Vagina (tissue), 2 donors: ENCODE measurements at places on chromosomes 3 and 15.
A peak's percentile ranks its signal among the peaks of the same experiment; 100 is the strongest.

GRCh38 chr3:28022916-28023315 lies 218.5 kb upstream of the CMC1 start:
- no peak for DNase-seq

DNA sequence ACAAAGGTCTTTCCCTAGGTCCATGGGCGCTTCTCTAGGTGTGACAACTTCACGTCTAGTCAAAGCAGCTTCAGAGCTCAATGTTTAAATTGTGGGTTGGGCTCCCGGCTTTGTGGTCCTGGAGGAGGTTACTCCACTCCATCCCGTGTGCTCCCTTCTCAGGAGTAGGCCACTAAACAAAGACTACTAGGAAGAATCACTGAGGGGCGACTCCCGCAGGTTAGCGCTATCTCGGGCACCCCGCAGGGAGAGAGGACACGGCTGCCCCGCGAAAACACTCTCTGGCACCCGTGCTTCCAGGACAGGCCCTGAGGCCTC lies 500 bp downstream of the PARP6 start:
- no peak for DNase-seq

- no peak for DNase-seq
Measured at GRCh38 chr3:48832684-48833083, 15.0 kb downstream of the PRKAR2A start.

DNA sequence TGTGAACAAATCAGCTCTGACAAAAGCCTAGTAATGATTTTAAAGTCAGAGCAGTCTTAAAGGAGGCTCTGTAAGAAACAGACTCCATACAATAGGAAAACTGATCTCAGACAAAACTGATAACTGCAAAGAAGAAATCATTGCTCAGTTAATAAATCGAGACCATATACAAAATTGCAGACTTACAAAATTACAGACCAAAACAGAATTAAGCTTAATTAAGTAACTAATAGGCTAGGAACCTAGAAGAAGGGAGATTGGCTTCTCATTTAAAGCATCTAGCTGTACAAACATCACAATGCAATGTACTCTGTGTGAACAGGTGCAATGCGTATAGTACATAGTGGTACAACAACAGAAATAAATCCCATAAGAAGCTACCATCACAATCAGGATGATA lies 46.3 kb downstream of the ZBTB20 start:
- no peak for DNase-seq

- DNase-seq = peak; percentile 95
Measured at GRCh38 chr15:75204340-75205063, 2.8 kb downstream of the C15orf39 start.

DNA sequence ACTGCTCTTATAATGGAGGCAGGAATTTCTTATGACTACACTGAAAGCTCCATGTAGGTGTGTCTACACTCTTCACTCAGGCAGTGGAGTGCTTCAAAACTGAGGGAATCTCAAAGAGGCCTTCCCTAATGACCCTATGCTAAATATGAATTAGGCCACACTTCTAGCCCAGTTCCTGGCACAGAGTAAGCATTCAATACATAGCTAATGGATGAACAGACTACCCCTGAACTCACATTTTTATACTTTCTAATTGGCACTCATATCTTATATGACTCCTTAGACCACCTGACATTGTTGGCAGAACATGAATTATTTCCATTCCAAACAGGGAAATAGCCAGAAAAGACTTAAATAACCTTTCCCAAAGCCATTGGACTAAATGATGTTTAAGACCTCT lies 3.4 kb downstream of the RARRES1 start:
- no peak for DNase-seq

DNA sequence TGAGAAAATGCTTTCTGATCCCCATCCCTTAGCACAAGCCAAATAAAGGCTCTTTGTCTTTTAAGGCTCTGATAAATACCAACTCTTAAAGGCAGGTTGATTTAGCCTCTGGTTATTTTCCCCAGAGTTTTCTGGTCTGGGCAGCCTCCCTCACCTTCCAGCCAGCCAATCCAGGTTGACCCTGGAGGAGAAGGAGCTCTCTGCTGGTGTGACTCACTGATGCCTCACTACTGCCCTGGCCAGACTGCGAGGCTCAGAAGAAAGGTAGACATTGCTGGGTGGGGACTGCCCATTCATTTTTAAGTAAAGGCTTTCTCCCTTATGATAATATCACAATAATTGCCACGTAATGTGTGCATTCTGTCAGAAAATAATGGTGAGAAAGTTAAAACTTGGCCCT lies 37.1 kb downstream of the SLCO3A1 start:
- DNase-seq = no peak

GRCh38 chr3:32241100-32241499 lies 2.6 kb downstream of the CMTM8 start:
- no peak for DNase-seq

- DNase-seq = no peak
Measured at GRCh38 chr15:28921919-28922706, 36.3 kb downstream of the APBA2 start.

- no peak for DNase-seq
Measured at GRCh38 chr3:28890373-28890772, 390.5 kb upstream of the RBMS3 start.

- DNase-seq = no peak
Measured at GRCh38 chr3:69370156-69370883, 15.6 kb downstream of the FRMD4B start.

DNA sequence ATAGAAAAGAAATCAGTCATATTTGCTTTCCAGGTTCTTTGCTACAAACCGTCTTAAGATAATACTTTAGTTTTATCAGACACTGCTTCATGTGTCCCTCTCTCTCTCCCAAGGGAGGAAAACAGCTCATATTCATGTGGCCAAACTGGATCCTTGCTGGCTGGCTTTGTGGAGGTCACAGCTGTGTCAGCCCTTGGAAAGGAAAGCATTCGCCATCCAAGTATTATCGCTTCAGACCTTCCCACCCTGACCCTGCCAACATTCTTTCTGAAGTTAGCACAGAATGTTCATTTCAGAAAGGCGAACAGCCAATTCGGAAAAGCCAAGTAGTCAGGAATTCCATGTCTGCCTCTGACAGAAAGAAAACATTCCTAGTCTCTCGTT lies 213.6 kb downstream of the FEZF2 start:
- no peak for DNase-seq

- no peak for DNase-seq
Measured at GRCh38 chr15:49270541-49271421, 100.7 kb downstream of the GALK2 start.

DNA sequence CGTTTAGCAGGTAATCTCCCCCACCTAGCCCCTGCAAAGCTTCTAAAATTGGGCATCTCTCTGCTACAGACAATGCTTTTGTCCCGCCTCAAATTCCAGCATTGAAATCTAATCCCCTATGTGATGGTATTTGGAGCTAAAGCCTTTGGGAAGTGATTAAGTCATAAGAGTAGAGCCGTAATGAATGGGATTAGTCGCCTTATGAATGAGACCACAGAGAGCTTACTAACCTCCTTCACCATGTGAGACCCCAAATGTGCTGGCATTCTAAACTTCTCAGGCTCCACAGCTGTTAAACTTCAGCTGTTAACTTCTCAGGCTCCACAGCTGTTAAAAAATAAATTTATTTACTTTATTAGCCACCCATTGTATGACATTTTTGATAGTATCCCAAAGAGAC lies 374.2 kb upstream of the BCHE start:
- DNase-seq = no peak

DNA sequence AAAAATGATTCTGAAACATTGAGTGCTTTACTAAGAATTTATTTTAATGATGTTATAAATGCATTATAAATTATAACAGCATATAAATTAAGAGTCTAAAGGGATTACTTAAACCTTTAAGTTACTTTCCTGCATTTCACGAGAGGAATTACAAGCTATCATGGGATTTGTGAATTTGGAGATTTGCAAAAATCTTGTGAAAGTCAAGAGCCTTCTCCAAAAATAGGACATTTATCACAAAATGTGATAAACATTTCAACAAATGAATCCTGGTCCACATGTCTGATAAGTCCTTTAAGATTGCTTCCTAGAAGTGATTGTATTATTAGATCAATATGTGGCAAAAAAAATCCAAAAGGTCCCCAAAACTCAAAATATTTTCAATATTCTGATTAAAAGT lies 154.5 kb downstream of the ATP8B4 start:
- DNase-seq = no peak

DNA sequence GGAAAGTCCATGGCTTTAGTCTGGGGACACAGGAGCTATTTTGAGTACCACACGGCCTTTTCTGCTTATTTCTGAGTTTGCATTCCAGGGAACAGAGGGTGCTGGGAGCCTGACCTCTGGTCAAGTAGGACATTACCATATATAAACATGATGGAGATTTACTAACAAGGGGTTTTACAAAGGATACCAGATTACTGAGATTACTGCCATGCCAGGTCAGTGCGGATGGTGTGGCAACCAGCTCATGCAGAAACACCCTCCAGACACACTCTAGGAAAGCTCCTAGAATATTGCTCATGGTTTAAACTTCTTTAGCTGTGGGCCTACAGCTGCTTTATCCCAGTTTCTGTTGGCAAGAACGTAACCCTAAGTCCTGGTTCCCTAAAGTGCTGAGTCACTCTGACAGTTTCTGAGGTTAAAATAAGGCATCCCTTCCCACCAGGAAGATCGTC lies 54.3 kb upstream of the AGTR1 start:
- no peak for DNase-seq

DNA sequence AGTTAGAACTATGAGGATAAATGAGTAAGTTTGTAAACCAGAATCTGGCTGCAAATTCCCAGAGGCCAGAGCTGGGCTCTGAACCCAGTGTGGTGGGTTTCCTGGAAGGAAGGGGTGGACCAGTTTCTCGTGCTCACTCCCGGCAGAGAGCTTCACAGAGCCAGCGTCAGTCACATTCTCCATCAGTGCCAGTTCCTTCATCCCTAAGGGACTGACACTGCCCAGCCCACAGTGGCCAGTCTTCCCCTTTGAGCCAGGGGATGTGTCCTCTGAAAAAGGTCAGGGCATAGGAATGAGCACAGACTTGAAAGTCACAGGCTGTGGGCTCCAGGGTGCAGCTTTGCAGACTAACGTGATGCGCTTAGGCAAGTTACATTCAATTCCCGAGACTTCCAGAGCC lies 135.8 kb upstream of the HACD2 start:
- no peak for DNase-seq

- no peak for DNase-seq
Measured at GRCh38 chr3:126742057-126742456, 38.0 kb downstream of the CHCHD6 start.

- DNase-seq = no peak
Measured at GRCh38 chr15:91737151-91737818, 116.2 kb upstream of the SLCO3A1 start.

- no peak for DNase-seq
Measured at GRCh38 chr15:75648156-75649000, 666 bp downstream of the SNX33 start.

DNA sequence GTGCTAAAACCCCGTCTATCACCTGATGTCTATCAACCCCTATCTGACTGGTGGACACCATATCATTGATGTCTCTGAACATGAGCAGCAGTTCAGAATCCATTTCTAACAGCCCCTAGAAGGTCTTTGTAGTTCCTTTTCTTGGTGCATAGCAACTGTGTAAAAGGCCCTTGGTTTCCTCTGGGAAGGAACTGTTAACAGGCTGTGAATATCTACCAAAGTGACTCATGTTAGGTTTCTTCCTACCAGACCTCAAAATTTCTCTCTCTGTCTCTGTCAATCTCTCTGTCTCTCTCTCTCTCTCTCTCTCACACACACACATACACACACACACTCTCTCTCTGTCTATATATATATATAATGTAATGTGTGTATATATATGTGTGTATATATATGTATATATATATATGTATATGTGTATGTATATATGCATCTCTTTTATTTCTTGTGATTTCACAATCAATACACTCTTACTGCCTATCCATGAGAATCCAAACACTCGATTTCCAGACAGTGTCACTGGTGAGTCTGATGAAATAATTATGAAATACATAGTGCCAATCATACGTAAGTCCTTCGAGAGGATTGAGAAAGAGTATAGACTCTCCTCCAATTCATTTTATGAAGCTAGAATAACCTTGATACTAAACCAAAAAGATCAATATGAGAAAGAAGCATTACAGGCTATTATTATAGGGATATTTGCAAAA lies 335.9 kb upstream of the SLCO3A1 start:
- DNase-seq = no peak

DNA sequence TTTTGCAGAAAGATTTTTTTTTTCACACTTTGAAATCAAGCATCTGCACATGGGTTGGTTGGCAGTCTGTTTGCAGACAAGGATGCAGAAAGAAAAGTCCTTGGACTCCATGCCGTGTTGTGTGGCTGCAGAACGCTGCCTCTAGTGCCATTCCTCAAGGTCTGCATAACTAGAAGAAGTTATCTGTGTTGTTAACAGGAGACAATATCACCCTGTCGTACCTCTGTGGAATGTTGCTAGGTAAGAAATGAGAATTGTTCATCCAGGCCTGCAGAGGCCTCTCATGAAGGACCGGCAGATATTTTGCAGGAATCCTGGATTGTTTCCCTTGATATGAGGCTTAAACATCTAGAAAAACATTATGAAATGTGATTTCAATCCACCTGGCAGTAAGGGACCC lies 58.5 kb upstream of the PPARG start:
- no peak for DNase-seq

- DNase-seq = no peak
Measured at GRCh38 chr3:151330899-151331298, 1.6 kb upstream of the P2RY13 start.

GRCh38 chr3:192884777-192885773 lies 32.6 kb downstream of the MB21D2 start:
- DNase-seq = no peak

DNA sequence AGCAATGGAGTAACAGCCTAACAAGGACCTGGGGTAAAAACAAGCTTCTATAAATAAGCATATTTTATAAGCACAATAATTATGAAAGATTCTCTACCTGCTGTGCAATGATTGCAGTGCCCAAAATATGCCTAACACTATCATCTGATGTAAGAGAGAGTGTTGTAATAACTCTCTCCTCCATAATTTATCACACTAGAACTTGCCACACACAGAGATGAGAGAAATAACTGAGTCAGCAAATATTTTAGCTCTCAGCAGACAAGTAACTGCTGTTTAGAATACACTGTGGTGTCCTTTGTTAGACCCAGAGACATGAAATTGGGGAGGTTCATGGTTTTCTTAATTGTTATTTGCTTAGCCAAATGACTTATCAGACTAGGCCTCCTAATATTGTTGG lies 105.3 kb upstream of the ACP3 start:
- DNase-seq = no peak
